ENCODE measurements at places on chromosomes 1 and 21.
A peak's percentile ranks its signal among the peaks of the same experiment; 100 is the strongest.

DNA sequence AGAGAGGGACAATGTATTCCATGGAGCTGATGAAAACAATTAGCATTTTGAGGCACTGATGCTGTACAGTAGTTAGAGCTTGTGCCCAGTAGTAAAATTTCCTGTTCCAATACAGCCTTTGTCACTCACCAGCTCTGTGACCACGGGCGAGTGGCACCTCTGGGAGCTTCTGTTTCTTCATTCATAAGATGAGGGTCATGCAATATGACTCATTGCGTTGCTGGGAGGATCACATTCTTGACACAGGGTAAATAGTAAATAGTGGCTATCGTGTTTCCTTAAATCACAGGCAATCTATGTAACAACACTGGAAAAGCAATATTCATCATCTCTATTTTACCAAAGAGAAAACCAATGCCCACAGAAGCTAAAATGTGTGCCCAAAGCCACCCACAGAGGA lies 4.5 kb upstream of the LRRC52 start:
- no peak for DNase-seq

- DNase-seq: no peak
Measured at GRCh38 chr21:34332347-34332746, 31.5 kb upstream of the KCNE2 start.

- DNase-seq: no peak
Measured at GRCh38 chr1:156698995-156699394, 6.4 kb downstream of the CRABP2 start.

DNA sequence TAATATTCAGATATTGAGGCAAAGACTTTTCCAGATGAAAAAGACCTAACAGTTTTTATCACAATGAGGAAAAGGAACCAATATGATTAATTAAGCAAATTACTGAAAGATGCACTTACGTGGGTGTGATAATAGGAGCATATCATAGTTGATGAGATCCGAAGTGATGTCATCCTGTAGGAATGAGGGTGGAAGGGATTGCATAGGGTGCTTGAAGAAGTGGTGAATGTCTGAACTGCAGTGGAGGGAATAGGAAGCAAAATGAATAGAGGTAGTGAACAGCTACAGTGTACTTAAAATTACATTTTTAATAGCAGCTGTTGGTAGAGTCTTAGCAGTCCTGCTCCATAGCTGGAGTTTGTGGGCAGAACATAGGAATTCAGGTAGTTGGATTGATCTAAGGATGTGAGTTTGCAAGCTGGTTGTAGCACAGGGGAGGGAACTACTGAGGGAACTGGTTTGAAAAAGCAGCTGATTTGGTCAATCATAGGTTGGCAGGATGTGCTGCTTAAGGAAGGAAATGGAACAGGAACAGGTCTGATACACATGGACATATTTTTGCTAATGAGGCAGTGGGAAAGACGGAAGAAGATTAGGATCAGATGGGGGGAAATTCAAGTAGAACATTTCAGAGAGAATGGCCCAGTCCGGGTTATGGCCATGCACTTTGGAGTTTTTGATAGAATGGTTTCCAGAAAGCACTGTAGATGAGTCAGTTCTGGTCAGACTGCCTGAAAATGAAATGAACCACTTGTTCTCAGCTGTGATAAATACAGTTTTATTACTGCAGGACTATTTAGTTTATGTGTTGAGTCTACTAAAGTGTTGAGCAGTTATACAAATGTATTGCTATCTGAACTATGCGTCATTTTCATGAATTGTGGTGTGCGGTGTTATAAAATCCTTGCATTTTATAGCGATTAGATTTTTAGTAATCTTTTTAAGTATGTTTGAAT lies 155.8 kb downstream of the RYR2 start:
- no peak for DNase-seq

- no peak for DNase-seq
Measured at GRCh38 chr1:154418923-154419619, 13.9 kb downstream of the IL6R start.

GRCh38 chr1:175313672-175314225 lies 121.2 kb upstream of the KIAA0040 start:
- DNase-seq: no peak

- peak; percentile 35 for DNase-seq
Measured at GRCh38 chr1:87449348-87449963, 120.8 kb downstream of the LMO4 start.

GRCh38 chr1:156823210-156823790 lies 6.7 kb upstream of the SH2D2A start:
- DNase-seq: no peak
